Stimulated activated CD4-positive, alpha-beta T cell treated with anti-CD3 and anti-CD28 coated beads, Interleukin-4, amount 100 ng/mL, for 24 hours (primary cell): ENCODE measurements at places on chromosomes 1 and 21.

DNA sequence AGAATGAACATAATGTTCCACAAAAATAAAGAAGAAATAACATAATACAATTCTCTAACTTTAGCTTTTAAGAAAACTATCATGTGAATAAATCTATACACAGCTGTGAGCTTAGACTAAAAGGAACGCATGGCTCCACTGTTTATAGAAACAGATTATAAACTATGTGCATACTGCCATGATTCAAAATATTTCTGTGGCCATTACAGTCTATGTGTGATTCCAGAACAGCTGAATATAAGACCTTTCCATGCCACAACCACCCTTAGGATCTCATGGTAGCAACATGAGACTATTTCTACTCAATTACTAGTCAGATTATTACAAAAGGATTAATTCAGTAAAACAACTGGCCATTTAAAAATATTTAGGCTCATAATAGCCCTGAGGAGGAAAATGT lies 3.9 kb downstream of the CHML start:
- DNase-seq: no peak

DNA sequence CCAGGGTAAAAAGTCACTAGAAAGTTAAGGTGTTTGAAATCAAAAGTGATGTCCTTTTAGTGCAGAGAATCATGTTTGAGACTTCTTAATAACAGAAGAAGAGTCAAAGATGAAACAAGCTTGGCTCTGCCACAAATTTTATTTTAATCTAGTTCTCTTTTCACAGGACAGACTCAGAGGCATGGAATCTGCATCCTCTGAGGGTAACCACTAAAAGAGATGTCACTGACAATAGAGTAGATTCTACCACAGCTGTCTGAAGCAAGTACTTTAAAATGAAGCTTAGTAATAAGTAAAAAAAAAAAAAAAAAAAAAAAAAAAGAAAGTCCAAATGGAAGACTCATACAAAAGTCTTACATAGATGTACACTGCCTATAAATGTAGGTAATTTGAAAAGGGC lies 519.7 kb upstream of the PRMT6 start:
- DNase-seq: no peak

DNA sequence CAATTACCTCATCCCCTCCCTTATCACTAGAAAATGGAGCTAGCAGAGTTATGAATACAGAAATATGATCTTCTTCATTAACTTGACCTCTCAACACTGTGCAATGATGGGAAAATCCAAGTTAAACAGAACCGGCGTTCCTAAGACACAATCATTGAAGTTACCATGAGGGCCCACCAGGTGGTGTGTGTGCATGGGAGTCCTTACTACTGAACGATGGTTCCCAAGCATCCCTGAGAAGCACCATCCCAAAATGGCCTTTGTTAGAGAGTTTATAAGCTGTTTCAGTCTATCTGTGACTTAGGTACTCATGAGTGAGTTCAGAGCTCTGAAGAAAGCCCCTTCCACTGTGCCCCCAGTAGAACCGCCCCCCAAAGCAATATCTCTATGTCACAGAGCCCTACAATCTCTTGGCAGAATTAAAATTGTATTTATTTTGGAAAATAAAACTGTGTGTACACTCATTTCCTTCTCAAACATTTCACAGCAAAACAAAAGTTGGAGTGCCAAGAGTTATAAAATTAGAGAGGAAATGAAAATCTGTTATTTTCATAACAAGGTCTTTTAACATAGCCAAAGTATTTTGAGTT lies 56.8 kb downstream of the PLD5 start:
- peak; percentile 26 for DNase-seq

DNA sequence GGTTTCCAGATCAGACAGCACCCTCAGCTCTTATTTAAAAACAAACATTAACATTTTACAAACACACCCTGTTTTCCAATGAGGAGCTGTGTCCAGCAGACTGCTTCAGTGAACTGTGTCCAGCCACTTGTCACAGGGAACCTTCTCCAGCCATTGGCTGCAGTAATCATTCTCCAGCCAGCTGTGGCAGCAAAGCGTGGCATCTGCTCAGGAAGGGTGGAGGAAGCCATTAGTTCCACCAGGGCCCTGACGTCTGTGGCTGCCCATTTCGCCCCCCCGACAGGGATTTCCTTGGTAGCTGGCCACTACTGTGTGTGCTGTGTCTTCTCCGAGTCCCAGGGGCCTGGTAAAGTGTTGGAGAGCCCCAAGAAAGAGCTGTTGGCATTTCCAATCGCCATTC lies 62.9 kb upstream of the SELENON start:
- no peak for DNase-seq

DNA sequence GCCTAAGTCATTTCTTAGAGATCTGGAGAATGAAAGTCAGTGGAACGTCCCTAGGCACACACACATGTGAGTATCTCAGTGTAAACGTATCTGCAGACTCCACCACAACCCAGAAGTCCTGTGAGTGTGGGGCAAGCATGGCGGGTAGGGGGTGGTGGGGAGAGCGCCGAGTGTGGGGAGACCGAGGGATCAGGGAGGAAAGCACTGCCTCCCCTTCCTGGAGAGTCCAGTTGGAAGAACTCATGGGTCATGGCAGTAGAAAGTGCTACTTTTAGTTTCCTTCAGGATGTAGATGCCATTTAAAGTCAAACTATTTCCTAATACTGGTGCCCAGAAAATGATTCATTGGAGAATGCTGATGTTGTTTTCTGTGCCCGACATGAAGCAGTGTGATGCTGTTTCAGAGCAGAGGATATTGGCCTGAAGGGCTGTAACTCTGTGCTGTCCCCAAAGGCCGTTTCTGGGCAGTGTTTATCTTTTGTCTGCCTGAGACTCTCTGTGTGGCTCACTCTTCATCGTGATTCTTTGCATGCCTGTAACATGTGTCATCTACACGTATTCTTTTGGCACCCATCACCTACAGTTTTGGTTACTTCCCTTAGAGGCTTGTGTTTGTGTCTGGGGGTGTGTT lies 45.7 kb upstream of the TSPAN2 start:
- no peak for DNase-seq

GRCh38 chr1:103561643-103562395 lies 9.6 kb upstream of the AMY2B start:
- DNase-seq: no peak

DNA sequence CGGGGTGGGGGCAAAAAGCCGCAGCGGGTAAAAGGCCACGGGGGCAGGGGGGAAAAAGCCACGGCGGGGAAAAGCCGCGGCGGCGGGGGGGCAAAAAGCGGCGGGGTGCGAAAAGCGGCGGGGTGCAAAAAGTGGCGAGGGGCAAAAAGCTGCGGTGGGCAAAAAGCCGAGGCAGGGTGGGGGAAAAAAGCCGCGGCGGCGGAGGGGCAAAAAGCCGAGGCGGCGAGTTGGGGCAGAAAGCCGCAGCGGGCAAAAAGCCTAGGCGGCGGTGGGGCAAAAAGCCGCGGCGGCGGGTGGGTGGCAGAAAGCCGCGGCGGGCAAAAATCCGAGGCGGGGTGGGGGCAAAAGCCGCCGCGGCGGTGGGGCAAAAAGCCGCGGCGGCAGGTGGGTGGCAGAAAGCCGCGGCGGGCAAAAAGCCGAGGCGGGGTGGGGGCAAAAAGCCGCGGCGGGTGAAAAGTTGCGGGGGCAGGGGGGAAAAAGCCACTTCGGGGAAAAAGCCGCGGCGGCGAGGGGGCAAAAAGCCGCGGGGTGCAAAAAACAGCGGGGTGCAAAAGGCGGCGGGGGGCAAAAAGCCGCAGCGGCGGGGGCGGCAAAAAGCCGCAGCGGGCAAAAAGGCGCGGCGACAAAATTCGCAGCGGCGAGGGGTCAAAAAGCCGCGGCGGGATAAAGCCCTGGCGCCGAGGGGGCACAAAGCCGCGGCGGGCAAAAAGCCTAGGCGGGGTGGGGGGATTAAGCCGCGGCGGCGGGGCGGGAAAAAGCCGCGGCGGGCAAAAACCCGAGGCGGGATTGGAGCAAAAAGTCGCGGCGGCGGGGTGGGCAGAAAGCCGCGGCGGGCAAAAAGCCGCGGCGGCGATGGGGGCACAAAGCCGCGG lies 3901.2 kb downstream of the SRGAP2C start:
- no peak for DNase-seq

DNA sequence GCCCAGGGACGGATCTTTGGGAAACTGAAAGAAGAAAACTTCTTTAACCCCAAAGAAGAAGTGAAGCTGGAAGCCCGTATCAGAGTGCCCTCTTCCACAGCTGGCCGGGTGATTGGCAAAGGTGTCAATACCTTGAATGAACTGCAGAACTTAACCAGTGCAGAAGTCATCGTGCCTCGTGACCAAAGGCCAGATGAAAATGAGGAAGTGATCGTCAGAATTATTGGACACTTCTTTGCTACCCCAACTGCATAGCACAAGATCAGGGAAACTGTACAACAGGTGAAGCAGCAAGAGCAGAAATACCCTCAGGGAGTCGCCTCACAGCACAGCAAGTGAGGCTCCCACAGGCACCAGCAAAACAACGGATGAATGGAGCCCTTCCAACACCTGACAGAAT lies 114.0 kb downstream of the NBPF12 start:
- DNase-seq: no peak

- no peak for DNase-seq
These were observed 90.3 kb downstream of the SCMH1 start for GRCh38 chr1:41151846-41152245.

DNA sequence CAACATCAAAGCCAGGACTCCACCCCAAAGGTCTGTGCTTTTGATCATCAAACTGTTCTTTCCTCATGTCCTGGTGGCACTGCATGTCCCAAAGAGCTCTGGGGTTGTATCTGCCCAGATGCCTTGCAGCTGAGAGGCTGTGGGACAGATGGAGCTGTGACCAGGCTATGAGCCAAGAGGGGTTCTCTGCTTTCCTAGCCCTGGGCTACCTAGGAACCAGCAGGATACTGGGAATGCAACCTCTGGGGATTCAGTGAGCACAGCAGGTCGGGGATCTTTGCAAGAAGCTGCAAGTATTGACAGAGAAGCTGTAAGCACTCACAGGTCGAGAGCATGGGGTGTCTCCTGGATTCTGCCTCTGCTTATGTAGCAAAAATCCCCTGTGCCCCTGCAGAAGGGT lies 186.6 kb downstream of the GRIK3 start:
- no peak for DNase-seq

DNA sequence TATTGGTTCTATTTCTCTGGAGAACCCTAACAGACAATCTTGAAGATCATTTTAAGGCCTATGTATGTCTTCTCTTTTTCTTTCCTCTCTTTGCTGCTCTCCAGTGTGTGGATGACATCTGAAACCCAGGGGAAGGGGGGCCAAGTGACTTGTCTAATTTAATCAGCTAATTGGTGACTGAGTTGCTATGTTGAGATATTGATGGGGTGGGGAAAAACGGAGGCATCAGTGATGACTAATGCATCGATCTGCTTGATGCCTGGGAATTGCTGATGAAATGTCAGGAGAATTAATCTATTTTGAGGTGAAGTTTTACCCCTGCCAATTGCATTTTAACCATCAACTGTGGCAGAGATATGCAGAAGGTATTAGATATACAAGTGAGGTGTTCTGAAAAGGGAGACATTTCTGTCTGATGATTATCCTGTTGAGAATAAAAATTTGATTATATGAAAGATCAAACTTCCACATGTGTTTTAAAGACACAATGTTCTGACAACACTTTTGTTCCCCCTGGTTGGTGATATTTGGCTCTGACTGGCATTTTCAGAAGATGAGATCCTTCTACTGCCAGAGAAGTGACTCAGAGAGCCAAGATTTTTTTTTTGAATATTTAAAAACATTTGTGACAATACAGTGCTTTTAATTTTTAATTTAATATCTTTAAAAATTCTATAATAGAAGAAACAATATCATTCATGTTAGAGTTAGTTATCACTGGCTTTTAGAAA lies 18.7 kb upstream of the PTGFR start:
- DNase-seq: no peak

DNA sequence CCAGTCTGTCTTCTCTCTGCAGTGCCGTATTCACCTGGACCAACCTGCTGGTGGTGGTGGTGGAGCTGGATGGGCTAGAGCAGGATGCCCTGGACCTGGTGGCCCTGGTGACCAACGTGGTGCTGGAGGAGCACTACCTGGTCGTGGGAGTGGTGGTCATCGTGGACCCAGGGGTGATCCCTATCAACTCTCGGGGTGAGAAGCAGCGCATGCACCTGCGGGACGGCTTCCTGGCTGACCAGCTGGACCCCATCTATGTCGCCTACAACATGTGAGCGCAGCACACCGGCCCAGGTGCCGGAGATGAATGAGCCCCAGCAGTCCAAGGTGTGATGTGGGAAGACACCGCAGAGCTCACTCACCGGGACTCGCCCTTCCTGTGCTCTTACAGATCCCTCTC lies 37.5 kb downstream of the S100B start:
- DNase-seq: no peak

DNA sequence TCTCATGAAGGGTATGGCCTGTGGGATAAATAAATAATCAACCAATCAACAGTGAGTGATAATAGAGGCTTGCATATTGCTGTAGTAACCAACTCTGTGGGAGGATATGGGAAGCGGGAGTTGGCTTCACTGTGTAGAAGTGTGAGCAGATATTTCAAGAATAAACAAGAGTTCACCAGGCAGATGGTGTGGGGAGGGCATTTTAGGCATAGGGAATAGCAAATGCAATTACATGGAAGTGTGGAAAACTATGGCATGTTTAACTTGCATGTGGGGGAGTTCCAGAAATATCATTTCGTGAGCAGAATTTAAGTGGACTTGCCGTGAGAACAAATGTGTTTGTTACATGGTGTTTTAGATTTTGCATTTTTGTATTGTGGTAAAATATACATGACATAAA lies 95.2 kb downstream of the SPATA46 start:
- DNase-seq: no peak
